ENCODE measurements at places on chromosomes 12 and 14.

DNA sequence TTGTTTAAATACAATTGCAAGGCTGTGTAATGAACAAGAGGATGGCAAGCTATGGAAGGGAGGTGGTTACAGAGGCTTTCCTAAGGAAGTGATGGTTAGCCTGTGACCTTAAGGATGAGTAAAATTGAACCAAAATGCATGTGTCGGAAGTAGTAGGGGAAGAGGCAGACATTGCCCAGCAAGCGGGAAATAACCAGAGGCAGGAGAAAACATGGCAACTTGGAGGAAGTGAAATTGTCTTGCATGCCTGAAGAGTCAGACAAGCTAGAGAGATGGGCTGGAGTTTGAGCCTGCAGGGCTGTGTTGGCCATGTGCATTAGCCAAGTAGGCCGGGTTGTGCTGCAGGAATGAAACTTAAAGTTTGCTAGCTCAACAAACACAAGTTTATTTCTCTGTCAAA is 96.2 kb downstream of the BTG1 start:
- DNase-seq, result no peak

GRCh38 chr12:80239867-80240266 is 140.5 kb downstream of the OTOGL start:
- no peak for DNase-seq

- no peak for DNase-seq
These were observed 117.9 kb upstream of the MED13L start for GRCh38 chr12:116395396-116395795.

DNA sequence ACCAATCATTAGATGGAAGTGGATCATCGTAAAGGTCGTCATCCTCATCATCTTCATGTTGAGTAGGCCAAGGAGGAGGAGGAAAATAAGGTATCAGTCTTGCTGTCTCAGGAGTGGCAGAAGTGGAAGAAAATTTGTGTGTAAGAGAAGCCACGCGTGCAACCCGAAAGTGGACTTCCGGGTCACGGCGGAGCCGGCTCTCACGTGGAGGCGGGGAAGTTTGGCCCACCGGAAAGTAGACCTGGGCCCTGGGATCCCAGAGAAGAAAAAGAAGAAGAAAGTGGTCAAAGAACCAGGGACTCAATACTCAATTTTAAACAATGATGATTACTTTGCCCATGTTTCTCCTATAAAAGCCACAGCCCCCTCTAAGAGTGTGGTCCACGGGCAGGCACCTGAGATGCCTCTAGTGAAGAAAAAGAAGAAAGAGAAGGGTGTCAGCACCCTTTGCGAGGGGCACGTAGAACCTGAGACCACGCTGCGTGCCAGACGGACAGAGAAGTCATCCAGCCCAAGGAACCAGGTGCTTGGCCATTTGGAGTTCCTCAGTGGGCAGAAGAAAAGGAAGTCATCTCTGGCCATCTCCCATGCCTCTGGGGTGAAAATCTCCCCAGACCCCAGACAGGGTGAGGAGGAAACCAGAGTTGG is 365.8 kb downstream of the BCAT1 start:
- DNase-seq, result no peak

DNA sequence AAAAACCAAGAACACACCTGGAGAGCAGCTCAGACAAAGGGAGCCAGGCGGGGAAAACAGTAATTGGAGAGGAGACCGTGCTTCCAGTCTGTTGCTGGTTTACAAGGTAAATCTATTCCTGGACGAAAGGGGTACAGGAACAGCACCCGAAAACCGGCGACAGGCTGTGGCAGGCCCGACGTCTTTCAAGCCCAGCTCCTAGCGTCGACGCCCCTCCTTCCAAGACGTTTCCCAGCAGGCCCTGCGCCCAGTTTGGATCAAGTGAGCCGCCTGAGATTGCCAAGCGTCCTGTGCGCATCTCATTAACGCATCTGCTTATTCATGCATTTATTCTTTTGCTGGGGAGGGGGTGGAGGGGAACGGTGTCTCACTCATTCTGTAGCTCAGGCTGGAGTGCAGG is 1.4 kb downstream of the C12orf56 start:
- no peak for DNase-seq

- no peak for DNase-seq
These were observed 322.1 kb downstream of the RGS6 start for GRCh38 chr14:72254202-72254936.

- no peak for DNase-seq
These were observed 22.2 kb upstream of the C12orf71 start for GRCh38 chr12:27104546-27104945.

GRCh38 chr12:113515082-113515856 is 43.6 kb upstream of the LHX5 start:
- no peak for DNase-seq

GRCh38 chr12:590206-590750 is 73.0 kb downstream of the NINJ2 start:
- DNase-seq, result no peak

DNA sequence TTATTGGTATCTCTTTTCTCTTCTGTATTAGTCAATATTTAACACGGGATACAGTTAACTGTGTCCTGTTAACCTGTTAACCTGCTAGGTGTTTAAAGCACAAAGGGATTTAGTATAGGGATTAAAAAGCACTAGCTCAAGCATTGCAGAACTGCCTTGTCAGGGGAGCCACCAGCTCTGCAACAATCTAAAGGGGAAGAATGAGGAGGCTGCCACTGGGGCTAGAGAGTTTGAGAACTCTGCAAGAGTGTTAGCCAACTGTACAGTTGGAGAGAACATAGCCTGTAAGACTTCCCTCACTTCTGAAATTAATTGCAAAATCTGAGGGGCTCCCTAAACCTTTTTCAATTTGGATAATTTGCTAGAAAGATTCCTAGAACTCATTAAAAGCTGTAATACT is 6.5 kb upstream of the VRK1 start:
- DNase-seq, result no peak

DNA sequence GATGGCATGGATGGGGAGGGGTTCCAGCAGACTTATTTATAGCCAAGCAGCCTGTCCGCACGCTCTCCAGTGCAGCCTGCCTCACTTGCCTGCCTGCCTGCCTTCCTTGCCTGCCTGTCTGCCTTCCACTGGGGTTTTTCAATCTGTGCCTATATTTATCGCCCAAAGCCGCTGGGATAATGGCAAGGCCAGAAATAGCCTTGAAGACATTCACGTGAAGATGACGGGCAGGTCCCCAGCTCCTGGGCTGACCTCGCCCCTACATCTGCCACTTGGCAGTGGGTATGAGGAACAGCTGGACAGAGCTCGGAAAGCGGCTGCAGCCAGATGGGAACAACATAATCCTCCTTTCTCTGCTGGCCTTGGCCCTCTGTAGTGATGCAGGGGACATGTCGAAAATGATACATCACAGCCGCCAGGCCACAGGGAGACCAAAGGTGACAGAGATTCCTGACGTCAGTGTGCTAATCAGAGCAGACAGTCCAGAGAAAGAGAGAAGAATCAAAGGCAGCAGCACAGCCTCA is 53.3 kb downstream of the PITPNM2 start:
- no peak for DNase-seq

DNA sequence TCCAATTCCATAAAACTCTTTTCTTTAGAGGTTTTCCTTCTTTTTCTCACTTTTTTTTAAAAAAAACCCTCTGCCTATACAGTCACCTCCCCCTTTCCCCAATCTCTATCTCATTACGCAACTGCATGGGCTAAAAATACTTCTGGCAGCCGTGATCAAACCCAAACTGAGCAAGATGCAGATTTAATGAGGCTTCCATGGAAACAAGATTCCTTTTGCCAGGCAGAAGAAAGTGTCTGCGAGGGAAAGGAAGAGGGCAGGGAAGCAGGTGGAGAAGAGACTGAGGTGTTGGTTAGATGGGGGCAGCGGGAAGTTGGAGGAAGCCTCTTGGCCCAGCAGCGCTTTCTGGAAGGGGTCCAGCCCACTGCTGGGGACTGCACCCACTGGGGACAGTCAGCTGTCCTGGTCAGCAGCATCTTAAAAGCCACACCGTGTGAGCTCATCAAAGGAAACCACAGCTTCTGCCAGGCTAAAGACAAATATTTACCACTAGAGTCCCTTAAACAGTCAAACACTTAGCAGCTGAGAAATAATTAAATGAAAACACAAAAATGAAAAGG is 90.4 kb downstream of the SLC8A3 start:
- no peak for DNase-seq

- no peak for DNase-seq
These were observed 2.9 kb upstream of the SLC25A29 start for GRCh38 chr14:100309028-100309737.

GRCh38 chr14:100587763-100588411 is 670 bp upstream of the BEGAIN start:
- no peak for DNase-seq

DNA sequence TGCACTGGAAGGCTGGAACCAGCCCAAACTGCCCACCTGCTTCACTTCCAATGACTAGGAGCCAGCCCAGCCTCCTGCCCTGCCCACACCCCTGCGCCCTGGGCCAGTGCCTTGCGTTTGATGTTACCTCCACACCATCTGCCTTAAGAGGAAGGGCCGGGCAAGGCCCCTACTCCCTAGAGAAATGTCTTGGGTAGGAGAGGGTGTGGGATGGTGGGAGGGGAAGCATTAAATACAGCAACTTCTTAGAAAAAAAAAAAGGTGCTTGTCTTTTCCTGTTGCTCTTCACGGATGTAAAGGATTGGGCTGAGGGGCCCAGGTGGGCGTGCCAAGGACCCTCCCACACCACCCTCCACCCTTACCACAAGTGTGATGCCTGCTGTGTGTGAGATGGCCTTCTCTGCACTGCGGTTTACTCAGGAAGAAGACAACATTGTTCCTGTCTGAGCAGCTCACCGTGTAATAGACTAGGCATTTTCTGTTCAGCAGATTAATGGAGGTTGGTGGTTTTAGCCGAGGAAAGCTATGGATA is 99.9 kb downstream of the NINJ2 start:
- peak; percentile 50 for DNase-seq

DNA sequence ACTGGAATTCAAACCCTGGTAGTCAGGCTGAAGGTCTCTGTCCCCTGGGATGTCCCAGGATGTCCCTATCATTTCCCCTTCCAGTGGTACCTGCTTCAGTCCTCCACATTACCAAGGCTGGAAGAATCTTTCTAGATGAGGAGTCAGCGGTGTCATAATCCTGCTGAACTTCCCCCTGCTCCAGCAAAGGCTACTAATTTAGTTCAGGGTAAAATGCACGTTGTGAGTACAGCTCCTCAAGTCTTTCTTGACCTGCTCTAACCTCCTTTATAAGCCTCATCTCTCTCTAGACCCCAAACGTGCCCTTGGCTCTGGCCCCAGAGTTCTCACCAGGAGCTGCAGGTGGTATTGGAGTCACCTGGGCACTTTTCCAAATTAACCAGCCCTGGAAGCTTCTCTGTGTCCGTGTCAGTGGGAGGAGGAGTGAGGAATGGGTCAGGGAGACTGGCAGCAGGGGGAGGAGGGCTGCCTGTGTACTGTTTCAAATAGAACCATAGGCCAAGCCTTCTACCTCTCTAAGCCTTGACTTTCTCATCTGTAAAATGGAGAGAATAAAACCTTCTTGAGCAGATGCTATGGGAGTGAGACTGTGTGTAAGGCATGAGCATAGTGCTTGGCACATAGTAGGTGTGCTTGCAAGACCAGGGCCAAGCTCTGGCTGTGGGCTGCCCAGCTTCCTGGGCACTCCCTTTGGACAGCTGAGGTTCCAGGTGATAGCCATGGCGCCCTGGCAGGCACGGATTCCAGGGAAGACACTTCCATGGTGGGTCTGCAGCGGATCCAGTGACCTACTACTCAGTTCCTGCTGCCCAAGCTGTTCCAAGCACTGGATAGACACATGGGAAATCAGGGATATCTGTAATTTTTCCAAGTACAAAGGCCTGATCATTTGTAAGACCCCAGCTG is 24.5 kb downstream of the ASB2 start:
- DNase-seq, result no peak

GRCh38 chr12:1343422-1343821 is 251.0 kb downstream of the FBXL14 start:
- no peak for DNase-seq

GRCh38 chr14:99602054-99602787 is 1.8 kb downstream of the CCDC85C start:
- DNase-seq, result no peak

GRCh38 chr12:120438495-120439198 is 734 bp downstream of the COX6A1 start:
- DNase-seq, result no peak

DNA sequence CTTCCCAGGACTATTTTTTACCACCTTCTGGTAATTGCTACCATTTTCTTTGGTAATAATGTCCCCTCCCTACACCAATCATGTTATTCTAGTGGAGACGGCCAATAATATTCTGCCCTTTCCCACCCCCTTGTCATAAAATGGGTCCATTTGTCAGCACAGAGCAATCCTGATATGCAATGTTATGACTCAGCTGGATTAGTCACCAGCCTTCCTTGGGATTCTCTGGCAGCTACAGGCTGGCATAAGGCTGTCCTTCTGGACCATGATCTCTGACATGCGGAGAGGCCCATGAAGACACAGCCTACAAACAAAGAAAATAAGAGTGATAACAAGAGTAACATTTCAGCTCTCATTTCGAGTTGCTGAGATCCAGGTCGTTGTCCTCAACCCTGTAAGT is 222.0 kb upstream of the CPNE8 start:
- DNase-seq, result no peak

DNA sequence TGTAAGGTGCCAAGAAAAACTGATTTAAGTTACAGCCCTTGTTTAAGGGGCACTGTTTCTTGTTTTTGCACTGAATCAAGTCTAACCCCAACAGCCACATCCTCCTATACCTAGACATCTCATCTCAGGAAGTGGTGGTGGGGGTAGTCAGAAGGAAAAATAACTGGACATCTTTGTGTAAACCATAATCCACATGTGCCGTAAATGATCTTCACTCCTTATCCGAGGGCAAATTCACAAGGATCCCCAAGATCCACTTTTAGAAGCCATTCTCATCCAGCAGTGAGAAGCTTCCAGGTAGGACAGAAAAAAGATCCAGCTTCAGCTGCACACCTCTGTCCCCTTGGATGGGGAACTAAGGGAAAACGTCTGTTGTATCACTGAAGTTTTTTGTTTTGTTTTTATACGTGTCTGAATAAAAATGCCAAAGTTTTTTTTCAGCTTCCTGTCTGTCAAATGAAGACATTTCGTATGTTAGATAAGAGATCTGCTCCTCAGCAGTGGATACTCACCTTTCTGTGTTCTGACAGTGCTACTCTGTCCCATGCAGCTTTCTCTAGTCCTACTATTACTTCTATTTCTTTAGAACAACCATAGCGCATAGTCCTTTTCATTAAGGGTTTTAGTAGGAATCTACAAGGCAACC is 1.2 kb upstream of the PA2G4 start:
- DNase-seq, result no peak

DNA sequence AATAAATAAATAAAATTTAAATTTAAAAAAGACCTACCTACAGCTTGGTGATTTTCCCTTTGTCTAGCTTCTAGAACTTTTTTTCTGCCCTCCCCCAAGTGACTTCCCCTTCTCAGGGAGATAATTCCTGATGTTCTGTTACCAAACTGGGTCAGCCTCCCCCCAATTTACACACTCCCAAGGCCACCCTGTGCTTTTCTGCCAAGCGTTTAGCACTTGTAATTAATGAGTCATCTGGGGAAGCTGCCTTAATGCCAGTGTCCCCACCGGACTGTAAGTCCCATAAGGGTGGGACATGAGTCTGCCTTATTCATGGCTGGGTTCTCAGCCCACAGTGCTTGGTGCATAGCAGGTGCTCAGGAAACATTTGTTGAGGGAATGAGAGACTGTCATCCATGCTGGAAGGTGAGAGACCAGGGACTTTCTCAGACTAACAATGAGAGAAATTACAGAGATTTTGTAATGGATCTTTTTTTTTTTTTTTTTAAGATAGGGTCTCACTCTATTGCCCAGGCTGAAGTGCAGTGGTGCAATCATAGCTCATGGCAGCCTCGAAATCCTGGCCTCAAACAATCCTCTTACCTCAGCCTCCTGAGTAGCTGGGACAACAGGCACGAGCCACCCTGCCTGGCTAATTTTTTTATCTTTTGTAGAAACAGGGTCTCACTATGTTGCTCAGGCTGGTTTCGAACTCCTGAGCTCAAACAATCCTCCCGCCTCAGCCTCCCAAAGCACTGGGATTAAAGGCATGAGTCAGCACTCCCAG is 106.8 kb downstream of the PHETA1 start:
- DNase-seq, result no peak

All from CD4-positive, alpha-beta T cell (primary cell).